ENCODE measurements at places on chromosomes 13 and 19.

- no peak for DNase-seq
Measured at GRCh38 chr13:114142640-114143490, 10.4 kb upstream of the RASA3 start.

DNA sequence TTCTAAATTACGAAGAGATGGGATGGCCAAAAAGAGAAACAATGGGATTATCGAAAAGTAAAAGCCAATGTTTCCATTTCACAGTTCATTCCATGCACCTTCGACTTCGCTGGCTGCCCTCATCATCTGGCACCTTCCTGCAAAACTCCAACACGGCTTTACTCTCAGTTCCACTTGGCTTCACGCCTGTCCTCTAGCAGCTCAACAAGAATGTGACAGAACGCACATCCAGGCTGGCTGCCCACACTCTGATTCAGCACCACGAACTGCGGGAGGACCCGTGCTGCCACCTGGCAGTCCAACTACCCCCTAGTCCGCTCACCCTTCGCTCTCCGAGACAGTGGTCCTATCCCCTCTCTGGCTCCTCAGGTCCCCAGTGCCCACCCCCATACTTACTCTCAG, 11.7 kb downstream of the ATP7B start:
- no peak for DNase-seq

GRCh38 chr19:8561075-8561764, 16.0 kb downstream of the MYO1F start:
- no peak for DNase-seq

DNA sequence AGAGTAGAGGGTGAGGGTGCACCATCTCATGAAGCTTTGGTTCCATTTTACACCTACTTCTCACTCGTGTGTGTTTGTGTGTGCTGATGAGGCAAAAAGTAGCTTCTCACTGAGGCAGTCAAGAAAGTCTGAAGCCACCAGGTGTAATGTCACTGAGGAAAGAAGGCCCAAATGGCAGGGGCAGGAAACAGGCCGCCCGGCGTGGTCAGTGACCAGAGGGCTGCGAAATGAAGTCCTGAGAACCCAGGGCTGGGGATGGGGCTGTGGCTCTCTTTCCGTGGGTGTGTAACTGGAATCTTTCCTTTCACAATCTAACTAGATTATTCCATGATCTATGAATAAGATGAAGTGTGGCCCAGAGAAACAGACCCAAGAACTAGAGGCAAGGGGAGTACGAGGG, 25.5 kb upstream of the TFDP1 start:
- DNase-seq = no peak

DNA sequence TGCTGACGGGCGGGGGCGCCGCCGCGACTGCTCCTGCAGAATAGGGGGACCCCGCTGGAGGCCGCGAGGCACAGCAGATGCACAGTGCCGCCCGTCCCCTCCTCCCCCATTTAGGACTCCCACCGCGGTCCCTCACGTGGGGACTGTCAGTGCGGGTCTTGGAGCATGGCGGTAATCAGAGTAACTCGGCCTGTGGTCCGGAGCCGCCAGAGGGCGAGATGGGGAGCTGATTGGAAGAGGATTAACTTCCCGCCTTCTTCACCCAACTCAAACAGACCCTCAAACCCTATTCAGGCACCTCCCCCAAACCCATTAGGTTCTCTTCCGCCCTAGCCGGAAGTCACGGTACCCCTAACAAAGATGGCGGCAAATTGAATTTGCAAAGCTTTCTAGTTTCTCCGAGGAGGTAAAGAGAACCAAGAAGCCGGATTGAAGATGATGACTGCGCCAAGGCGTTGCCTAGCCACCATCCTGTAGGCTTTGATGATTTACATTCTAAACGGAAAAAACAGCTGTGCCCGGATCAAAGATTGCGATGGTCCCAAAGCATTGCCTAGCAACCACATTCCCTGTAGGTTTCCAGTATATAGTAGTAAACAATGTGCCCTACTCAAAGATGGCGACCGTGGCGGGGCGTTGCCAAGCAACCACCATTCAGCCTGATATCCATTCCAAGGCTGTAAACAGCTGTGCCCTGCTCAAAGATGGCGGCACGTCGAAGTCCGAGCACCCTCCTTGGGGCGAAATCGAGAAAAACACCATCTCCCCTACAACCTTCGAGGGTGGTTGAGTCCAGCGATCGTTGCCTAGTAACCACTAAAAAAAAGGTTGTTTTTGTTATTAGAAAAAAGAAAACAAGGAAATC, at the start of gene FUZ:
Gene FUZ (minus strand): TSS at position 296 of the 865 bp plus-strand sequence. CDS start 186 bp downstream, at position 110.
- DNase-seq = peak; percentile 98

Measured in ascending aorta (tissue), 2 donors.